ENCODE measurements at places on chromosomes 4 and X.
A peak's percentile ranks its signal among the peaks of the same experiment; 100 is the strongest.

DNA sequence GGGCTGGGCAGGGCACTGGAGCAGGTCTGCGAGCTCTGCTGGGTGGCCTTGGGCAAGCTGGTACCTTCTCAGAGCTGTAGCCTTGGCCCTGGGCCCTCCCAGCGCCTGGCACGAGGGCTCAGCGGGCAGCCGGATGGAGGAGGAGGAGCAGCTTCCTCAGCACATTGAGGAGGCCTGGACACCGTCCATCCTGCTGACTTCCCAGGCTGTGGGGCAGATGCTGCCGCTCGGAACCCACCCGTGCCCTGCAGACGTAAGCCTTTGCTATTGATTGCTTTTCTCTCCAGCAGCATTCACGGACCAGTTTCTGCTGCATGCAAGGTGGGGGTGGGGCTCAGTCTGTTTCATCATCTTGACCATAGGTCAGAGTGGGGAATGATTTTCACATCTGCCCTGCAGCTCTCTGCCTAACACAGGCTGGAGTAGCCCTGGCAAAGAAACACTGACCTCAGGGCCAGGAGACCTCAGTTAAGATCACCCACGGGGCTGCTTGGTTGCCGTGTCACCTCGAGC is 80.7 kb upstream of the PSAPL1 start:
- H3K4me3 ChIP-seq, result no peak overlapping the region
- H3K27me3 ChIP-seq, result peaks cover 9% of the 10 kb centered on the region
- no peaks in the 10 kb centered on the region for H3K4me1 ChIP-seq
- no peak overlapping the region for H3K27ac ChIP-seq
- ATAC-seq, result no peak

DNA sequence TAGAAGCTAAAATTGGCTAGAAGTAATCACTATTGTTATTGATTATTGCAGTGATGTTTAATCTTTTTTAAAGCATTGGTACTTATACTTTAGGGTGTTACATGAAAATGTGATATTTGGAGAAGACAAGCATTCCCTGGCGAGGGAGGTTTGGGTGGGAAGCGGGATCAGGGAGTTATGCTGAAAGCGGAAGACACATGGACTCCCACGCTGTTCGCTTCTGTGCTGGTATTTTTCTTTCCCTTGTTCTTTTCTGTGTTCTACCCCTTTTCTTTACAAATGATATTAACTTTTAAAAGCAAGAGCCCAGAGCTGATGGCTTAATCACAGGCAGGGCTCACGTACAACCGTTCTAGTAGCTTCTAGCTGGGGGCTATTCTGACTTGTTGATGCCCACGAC is 61.6 kb downstream of the PHOX2B start:
- H3K27me3 ChIP-seq, result no peaks in the 10 kb centered on the region
- ATAC-seq, result no peak
- H3K36me3 ChIP-seq, result no peaks in the 10 kb centered on the region
- no peak overlapping the region for H3K4me3 ChIP-seq
- H3K4me1 ChIP-seq, result no peaks in the 10 kb centered on the region

- H3K36me3 ChIP-seq, result no peaks in the 10 kb centered on the region
- no peak overlapping the region for H3K27ac ChIP-seq
These were observed 138.0 kb upstream of the BOD1L1 start for GRCh38 chr4:13765539-13765938.

DNA sequence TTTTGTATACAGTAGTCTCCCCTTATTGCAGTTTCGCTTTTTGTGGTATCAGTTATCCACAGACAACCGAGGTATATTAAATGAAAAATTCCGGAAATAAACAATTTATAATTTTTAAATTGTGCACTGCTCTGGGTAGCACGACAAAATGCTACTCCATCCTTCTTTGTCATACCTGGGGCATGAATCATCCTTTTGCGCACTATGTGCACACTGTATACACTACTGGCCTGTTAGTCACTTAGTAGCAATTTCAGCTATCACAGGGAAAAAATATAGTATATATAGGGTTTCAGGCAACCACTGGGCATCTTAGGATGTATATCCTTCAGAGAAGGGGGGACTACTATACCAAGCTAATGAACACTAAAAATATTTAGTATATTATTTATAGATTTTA is 198.8 kb upstream of the FAT4 start:
- no peaks in the 10 kb centered on the region for H3K36me3 ChIP-seq
- H3K4me1 ChIP-seq, result no peaks in the 10 kb centered on the region
- no peak for ATAC-seq
- H3K27me3 ChIP-seq, result no peaks in the 10 kb centered on the region
- H3K27ac ChIP-seq, result no peak overlapping the region

DNA sequence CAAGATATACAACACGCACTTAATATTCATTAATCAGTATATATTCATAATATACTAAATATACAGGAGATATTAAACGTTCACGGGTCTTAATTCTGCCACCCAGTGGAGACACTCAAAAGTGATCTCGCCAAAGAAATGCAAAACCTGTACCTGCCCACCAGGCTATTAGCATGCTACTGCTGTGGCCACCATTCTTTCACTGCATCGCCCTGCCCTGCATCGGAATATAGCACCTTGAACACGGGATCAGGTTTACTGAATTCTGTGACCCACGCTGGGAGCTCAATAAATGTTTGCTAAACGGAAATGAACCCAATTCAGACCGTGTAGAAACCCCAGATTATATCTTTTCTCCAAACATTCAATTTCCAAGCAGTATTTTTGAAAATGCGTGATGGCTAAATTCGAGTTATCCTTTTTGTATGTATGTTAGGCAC is 840 bp upstream of the CLCN3 start:
- peak overlapping the region; percentile 96 for H3K27ac ChIP-seq
- H3K36me3 ChIP-seq, result peaks cover 6% of the 10 kb centered on the region
- H3K27me3 ChIP-seq, result no peaks in the 10 kb centered on the region

DNA sequence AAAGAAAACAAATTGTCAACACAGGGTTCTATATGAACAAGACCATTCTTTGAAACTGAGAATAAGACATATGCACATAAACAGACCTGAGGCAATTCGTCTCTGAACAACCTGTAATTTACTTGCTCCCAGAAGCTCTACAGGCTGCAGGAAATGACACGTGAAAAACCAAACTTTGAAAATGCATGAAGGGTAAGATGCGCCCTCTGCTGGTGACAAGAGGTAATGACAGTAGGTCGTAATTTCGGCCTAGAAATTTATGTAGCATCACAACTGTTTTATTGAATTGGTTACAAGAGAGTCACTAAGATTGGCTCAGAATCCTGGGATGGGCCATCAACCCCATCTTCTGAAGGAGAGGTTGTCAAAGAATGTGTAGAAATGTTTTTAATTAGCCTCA is 276.5 kb downstream of the PPP4R3C start:
- ATAC-seq, result no peak
- no peak overlapping the region for H3K27ac ChIP-seq
- H3K36me3 ChIP-seq, result no peaks in the 10 kb centered on the region
- no peaks in the 10 kb centered on the region for H3K27me3 ChIP-seq

DNA sequence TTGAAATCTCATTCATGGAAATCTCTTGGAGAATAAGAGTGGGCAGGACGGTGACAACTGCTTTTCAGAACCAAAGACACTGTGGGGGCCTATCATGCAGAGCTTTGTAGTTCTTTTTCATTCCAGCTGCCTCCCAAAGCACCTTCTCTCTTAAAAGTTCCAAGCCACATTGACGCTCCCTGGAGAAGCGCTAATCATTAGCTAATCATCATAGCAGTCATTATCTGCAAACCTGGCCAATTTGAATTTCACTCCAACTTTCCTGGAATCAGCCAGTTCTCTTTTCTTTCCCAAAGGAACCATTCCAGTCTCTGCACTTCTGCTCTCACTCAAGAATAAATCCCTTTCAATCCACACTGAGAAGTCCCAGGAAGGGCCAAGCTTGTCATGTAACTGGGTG is 1144.1 kb upstream of the IGFBP7 start:
- no peaks in the 10 kb centered on the region for H3K27me3 ChIP-seq
- no peak overlapping the region for H3K27ac ChIP-seq
- no peaks in the 10 kb centered on the region for H3K36me3 ChIP-seq

- no peaks in the 10 kb centered on the region for H3K27me3 ChIP-seq
- no peaks in the 10 kb centered on the region for H3K4me1 ChIP-seq
- no peak overlapping the region for H3K4me3 ChIP-seq
- no peaks in the 10 kb centered on the region for H3K36me3 ChIP-seq
- no peak overlapping the region for H3K27ac ChIP-seq
These were observed 193.9 kb upstream of the PCDH10 start for GRCh38 chr4:132955146-132955545.

GRCh38 chr4:112311516-112311915 is 14.3 kb downstream of the ALPK1 start:
- H3K36me3 ChIP-seq, result no peaks in the 10 kb centered on the region
- H3K27ac ChIP-seq, result no peak overlapping the region
- peaks cover 24% of the 10 kb centered on the region for H3K4me1 ChIP-seq
- ATAC-seq, result no peak

DNA sequence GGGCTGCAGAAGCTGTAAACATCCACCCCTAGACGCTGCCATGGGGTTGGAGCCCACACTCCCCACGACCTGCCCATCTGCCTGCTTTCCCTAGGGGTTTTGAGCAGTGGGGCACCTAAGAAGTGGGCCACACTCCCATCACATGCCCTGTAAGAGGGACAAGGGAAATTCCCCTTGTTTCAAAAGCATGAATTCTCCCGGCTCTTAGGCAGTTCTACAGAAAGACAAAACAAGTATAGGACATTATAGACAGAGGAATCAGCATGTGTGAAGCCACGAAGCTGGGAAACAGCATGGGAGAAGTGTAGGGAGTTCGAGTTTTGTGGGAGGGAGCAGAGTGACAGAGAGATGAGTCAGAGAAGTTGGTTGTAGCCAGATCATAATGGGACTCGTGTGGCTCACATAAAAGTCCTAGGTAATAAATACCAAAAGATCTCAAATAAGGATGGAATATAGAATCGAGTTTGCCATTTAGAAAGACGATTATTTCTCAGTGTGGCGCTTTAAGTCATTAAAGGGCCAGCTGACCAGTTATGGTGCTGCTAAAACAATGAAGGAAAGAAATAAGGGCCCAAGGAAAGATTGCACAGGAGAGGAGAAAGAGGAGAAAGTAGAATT is 23.9 kb downstream of the APOO start:
- H3K4me3 ChIP-seq, result no peak overlapping the region
- peak overlapping the region; percentile 15 for H3K27ac ChIP-seq
- H3K4me1 ChIP-seq, result peaks cover 12% of the 10 kb centered on the region
- H3K27me3 ChIP-seq, result no peaks in the 10 kb centered on the region

DNA sequence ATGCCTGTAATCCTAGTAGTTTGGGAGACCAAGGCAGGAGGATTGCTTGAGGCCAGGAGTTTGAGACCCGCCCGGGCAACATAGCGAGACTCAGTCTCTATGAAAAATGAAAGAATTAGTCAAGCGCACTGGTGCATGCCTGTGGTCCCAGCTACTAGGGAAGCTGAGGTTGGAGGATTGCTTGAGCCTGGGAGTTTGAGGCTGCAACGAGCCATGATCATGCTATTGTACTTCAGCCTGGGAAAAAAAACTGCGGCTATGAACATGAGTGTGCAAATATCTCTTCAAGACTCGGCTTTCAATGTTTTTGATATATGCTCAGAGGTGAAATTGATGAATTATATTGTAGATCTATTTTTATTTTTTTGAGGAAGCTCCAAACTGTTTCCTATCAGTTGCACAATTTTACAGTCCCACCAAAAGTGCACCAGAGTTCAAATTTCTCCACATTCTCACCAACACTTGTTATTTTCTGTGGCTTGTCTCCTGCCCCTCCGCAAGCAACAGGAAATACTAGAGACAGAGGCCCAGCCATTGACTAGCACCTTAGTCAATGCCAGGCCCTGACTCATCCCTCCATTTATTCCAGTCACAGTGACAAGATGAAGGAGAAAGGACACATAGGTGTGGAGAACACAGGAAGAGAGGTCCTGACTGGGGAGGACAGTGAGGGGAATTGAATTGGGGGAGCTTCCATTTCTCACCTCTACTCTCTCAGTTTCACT is 33.1 kb upstream of the ZNF41 start:
- peaks cover 13% of the 10 kb centered on the region for H3K4me1 ChIP-seq
- no peak overlapping the region for H3K27ac ChIP-seq

DNA sequence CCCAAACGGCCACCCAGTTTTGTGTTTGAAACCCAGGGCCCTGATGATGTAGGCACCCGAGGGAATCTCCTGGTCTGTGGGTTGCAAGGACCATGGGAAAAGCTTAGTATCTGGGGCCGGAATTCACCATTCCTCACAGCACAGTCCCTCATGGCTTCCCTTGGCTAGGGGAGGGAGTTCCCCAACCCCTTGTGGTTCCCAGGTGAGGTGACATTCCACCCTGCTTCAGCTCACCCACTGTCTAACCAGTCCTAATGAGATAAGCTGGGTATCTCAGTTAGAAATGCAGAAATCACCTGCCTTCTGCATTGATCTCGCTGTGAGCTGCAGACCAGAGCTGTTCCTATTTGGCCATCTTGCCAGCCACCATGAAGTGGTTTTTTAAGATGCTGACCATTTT is 84.0 kb downstream of the PRKG2 start:
- no peak for ATAC-seq

DNA sequence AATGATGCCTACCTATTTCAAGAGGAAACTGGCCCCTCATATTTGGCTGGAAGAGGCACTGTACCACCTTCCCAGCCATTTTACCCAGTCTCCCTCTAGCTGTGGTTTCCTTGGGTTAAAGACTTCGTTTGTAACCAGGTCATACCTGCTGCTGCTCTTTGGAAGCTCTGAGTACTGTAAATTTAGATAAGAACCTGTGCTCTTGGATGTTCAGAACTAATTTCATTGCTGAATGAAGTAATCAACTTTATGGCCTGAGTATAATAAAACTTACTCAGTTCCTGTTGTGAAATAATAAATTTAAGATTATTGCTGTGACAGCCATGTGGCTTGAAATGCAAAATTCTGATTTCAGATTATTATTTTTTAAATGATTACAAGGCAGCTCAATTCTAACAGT is 12.2 kb downstream of the MTTP start:
- no peak for ATAC-seq
- no peak overlapping the region for H3K4me3 ChIP-seq
- H3K36me3 ChIP-seq, result no peaks in the 10 kb centered on the region
- no peaks in the 10 kb centered on the region for H3K27me3 ChIP-seq
- H3K27ac ChIP-seq, result no peak overlapping the region

DNA sequence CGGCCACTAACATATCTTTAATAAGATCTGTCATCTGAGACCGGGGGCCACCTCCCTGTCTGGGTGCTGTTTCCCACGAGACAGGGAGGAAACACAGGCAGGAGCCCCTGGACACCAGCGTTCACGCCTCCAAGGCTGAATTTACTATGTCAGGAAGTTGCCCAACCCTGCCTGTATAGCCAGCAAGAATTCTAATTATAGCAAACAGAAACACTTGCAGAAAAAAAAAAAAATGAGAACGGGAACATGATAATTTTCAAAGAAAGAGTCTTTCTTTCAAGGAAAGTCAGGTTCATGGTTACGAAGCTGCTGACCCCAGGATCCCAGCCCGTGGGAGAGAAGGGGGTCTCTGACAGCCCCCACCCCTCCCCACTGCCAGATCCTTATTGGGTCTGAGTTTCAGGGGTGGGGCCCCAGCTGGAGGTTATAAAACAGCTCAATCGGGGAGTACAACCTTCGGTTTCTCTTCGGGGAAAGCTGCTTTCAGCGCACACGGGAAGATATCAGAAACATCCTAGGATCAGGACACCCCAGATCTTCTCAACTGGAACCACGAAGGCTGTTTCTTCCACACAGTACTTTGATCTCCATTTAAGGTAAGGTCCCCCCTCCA is at the start of gene IL3RA:
Gene IL3RA (plus strand): TSS at position 455 of the 613 bp plus-strand sequence. CDS start 4,981 bp downstream, outside the sequence.
- peak; percentile 53 for ATAC-seq
- H3K27me3 ChIP-seq, result peaks cover 30% of the 10 kb centered on the region
- H3K36me3 ChIP-seq, result peaks cover 2% of the 10 kb centered on the region
- H3K27ac ChIP-seq, result peak within 1 kb of the TSS; percentile 74
- H3K4me1 ChIP-seq, result peaks cover 17% of the 10 kb centered on the region

- no peak overlapping the region for H3K4me3 ChIP-seq
- no peak for ATAC-seq
- no peaks in the 10 kb centered on the region for H3K4me1 ChIP-seq
- peaks cover 17% of the 10 kb centered on the region for H3K27me3 ChIP-seq
- no peak overlapping the region for H3K27ac ChIP-seq
These were observed 57.0 kb upstream of the SLC25A4 start for GRCh38 chr4:185086053-185086452.

Data from stimulated activated memory B cell treated with anti-CD40 and anti-IgM and Interleukin-4, amounts not matched to agents 10 μg/mL and 1 μg/mL and 100 μg/mL, for 72 hours (primary cell).